ENCODE measurements at places on chromosomes 12 and 14. TPM values are rescaled to one million over a fixed set of nuclear protein-coding genes. Genes with fewer than 3 reads are reported as not detected.

TESPA1 gene
- total RNA-seq = not detected

IGF1 gene
- total RNA-seq = 73.5 TPM

SLC6A15 gene
- total RNA-seq = not detected

ARHGEF25 gene
- total RNA-seq = 47.8 TPM

- DNase-seq = no peak
- H3K27me3 ChIP-seq = no peaks in the 10 kb centered on the region
- H3K36me3 ChIP-seq = peaks cover 9% of the 10 kb centered on the region
These were observed 824 bp downstream of the TBK1 start for GRCh38 chr12:64452559-64453329.

DNA sequence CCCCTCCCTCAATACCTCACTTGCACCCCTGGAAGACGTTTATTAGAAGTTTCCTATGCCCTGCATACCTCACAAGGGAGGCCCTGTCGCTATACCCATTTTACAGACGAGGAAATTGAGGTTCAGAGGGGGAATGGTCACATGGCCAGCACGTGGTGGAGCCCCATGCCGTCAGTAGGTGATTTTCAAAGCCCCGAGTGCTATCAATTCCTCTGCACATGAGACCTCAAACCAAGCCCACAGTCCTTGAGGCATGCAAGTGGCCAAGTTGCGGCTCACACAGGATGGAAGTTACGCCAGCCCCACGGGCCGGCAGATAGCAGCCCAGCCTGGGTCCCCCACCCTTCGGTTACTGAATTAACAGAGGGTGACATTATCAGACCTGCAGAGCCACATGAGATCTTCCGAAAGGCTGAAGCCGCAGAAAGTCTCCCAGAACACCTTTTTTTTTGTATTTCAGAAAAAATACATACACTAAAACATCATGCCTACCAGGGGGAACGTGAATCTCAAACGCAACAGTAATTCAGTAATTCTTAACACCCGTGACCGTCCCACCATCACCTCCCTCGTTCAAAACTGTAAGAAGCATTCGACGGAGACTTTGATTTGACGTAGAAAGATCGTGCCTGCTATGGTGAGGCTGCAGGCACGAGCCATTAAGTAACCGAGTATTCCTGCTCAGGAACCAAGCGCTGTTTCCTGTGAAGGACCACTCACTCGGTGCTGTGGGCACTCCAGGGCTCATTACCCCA is 129.0 kb downstream of the RFLNA start:
- no peaks in the 10 kb centered on the region for H3K27me3 ChIP-seq
- peaks cover 27% of the 10 kb centered on the region for H3K36me3 ChIP-seq
- H3K27ac ChIP-seq = peak overlapping the region; percentile 91
- peak overlapping the region; percentile 54 for H3K4me3 ChIP-seq
- DNase-seq = no peak
- peaks cover 10% of the 10 kb centered on the region for H3K4me1 ChIP-seq

- no peaks in the 10 kb centered on the region for H3K27me3 ChIP-seq
- no peak overlapping the region for H3K27ac ChIP-seq
- H3K4me1 ChIP-seq = no peaks in the 10 kb centered on the region
These were observed 172.8 kb upstream of the KITLG start for GRCh38 chr12:88753066-88753465.

DNA sequence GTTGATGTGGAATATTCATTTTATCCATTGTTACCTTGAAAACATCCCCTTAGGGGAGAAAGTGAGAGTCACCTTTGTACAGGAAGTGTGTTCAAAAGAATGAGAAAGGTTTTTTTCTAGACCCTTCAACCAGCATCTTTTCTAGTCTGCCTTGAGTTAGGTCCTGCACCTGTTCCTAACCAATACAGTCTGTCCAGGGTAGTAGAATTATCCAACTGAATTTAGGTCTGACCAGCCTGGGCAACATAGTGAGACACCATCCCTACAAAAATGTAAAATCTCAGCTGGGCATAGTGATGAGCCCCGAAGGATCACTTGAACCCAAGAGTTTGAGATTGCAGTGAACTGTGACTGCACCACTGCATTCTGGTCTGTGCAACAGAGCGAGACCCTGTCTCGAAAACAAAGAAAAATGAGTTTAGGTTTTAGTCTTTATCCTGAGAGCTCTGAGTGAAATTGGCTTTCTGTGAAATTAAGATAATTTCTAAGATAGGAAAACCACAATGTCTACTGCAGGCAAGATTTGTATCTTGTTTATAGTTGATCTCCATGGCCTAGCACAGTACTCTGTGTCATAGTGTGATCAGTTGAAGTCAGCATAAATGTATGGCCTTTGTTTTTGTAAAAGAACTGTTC is 25.2 kb downstream of the ARHGAP5 start:
- no peak overlapping the region for H3K4me3 ChIP-seq
- no peak overlapping the region for H3K27ac ChIP-seq
- no peak for DNase-seq
- H3K4me1 ChIP-seq = no peaks in the 10 kb centered on the region
- no peaks in the 10 kb centered on the region for H3K27me3 ChIP-seq

DNA sequence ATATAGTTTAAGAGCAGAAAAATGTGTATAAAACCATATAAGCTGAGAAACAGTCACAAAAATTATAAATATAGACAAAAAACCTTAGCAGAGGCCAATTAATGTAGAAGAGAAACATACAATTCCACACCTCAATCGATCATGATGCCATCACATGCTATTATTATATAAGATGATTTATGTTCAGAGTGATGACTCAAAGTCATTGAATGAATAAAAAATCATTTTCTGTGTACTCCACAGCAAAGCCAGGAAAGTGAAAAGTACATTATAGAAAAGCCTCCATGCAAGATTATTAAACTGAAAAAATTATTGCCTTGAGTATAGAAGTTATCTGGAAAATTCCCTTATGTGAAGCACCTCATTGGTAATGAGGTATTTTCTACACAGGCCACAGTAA is 229.2 kb upstream of the PPFIA2 start:
- no peak overlapping the region for H3K27ac ChIP-seq
- H3K4me1 ChIP-seq = no peaks in the 10 kb centered on the region
- no peaks in the 10 kb centered on the region for H3K36me3 ChIP-seq
- H3K4me3 ChIP-seq = no peak overlapping the region

- no peak for DNase-seq
- no peak overlapping the region for H3K27ac ChIP-seq
- no peaks in the 10 kb centered on the region for H3K27me3 ChIP-seq
These were observed 198.6 kb downstream of the BCL11B start for GRCh38 chr14:99073431-99073830.

GRCh38 chr14:68986926-68987652 is 8.0 kb upstream of the ACTN1 start:
- no peak overlapping the region for H3K4me3 ChIP-seq
- no peaks in the 10 kb centered on the region for H3K36me3 ChIP-seq
- no peak for DNase-seq
- no peaks in the 10 kb centered on the region for H3K4me1 ChIP-seq

DNA sequence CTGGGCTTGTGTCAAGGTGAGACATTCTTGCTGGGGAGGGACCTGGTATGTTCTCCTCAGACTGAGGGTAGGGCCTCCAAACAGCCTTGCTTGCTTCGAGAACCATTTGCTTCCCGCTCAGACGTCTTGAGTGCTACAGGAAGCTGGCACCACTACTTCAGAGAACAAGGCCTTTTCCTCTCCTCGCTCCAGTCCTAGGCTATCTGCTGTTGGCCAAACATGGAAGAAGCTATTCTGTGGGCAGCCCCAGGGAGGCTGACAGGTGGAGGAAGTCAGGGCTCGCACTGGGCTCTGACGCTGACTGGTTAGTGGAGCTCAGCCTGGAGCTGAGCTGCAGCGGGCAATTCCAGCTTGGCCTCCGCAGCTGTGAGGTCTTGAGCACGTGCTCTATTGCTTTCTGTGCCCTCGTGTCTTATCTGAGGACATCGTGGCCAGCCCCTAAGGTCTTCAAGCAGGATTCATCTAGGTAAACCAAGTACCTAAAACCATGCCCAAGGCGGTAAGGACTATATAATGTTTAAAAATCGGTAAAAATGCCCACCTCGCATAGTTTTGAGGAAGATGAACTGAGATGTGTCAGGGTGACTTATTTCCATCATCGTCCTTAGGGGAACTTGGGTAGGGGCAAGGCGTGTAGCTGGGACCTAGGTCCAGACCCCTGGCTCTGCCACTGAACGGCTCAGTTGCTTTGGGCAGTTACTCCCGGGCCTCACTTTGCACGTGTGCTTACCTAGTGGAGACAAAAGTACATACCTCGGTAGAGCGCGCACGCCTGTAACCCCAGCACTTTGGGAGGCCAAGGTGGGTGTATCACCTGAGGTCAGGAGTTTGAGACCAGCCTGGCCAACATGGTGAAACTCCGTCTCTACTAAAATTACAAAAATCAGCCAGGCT is 4.3 kb downstream of the GAPDH start:
- H3K4me1 ChIP-seq = peaks cover 23% of the 10 kb centered on the region
- H3K4me3 ChIP-seq = no peak overlapping the region
- peak overlapping the region; percentile 98 for H3K27ac ChIP-seq

DNA sequence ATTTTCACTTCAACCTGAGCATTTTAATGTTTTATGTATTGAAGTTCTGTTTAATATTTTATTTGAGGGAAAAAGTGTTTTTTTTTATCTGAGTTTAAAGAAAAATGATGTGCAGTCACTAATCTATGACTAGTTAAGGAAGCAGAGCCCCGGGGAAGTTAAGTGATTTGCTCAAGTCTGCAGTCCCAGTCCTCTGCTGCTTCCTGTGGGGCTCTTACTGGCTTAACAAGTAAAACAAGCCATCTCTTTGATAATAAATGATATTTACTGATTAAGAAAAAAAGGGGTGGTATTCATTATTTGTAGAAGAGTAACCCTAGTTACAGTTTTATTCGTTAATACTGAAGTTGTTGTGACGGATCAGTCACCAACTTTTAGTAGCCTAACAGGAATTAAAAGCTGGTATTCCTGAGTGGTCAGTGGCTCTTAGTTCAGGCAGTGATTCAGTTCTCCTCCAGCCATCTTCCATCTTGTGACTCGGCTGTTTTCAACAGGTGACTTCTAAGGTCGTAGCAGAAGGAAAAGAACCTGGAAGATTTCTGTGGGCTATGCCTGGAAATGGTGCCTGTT is 21.7 kb downstream of the BICDL1 start:
- no peak overlapping the region for H3K4me3 ChIP-seq
- H3K36me3 ChIP-seq = no peaks in the 10 kb centered on the region
- no peaks in the 10 kb centered on the region for H3K4me1 ChIP-seq
- no peak overlapping the region for H3K27ac ChIP-seq

DNA sequence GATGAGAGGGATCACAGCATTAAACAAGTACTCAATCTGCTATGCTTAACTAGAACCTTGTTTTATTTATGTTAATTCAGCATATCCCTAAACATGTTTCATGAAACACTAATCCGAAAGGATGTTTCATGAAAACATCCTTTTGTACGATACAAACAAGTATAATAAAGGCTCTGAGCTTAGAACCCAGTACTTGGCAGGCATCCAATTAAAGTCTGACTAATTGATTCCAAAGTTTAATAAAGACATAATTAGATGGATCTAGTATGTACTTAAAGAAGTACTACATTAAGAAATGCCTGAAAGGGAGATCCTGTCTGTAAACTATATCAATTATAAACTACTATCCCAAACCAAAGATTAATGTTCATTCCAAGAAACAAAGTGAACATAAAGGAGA is 51.8 kb downstream of the SCAF11 start:
- H3K36me3 ChIP-seq = peaks cover 18% of the 10 kb centered on the region
- no peak overlapping the region for H3K4me3 ChIP-seq
- H3K4me1 ChIP-seq = peaks cover 15% of the 10 kb centered on the region
- no peak overlapping the region for H3K27ac ChIP-seq
- no peaks in the 10 kb centered on the region for H3K27me3 ChIP-seq
- DNase-seq = no peak

- H3K36me3 ChIP-seq = no peaks in the 10 kb centered on the region
- no peaks in the 10 kb centered on the region for H3K27me3 ChIP-seq
- H3K4me1 ChIP-seq = no peaks in the 10 kb centered on the region
- no peak for DNase-seq
These were observed 28.5 kb upstream of the PLEK2 start for GRCh38 chr14:67440513-67440912.

DNA sequence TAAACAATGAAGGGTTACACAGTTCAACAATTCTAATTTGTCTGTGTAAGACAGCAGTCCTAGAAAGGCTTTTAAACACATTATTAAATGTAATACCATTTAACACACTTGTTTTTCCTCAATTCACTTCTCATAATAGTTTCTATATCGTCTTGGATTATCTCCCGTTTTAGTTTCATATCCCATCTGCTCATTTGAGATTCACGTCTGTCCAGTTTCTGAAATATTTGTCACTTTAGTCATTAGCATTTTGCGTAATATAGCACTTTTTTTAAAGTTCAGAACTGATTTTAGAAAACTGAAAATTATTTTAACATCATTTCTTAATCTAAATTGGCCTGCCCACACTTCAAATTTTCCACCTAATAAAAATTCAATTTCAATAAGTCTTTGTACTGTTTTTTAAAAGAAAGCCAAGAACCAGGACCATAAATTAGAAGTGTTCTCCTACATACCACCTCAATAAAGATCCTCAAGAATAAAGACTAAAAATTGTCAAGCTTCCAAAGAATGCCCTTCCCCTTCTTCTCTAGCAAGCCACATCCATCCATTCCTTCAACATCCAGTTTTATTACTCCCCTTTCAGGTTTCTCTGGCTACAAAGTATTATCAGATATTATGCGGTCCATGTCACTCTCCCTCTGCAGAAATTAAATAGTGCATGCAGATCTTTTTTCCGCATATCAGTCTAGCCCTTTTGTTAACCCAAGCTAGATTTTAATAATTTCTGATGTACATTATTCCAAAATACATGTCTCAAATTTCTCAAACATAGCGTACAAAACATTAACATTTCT is 11.9 kb downstream of the MED13L start:
- no peak for DNase-seq
- H3K27ac ChIP-seq = no peak overlapping the region
- H3K36me3 ChIP-seq = no peaks in the 10 kb centered on the region
- H3K27me3 ChIP-seq = no peaks in the 10 kb centered on the region
- H3K4me1 ChIP-seq = peaks cover 56% of the 10 kb centered on the region

- no peak overlapping the region for H3K27ac ChIP-seq
- no peaks in the 10 kb centered on the region for H3K27me3 ChIP-seq
- no peaks in the 10 kb centered on the region for H3K4me1 ChIP-seq
- H3K36me3 ChIP-seq = no peaks in the 10 kb centered on the region
These were observed 339.8 kb downstream of the PCNX1 start for GRCh38 chr14:71247106-71247505.

DNA sequence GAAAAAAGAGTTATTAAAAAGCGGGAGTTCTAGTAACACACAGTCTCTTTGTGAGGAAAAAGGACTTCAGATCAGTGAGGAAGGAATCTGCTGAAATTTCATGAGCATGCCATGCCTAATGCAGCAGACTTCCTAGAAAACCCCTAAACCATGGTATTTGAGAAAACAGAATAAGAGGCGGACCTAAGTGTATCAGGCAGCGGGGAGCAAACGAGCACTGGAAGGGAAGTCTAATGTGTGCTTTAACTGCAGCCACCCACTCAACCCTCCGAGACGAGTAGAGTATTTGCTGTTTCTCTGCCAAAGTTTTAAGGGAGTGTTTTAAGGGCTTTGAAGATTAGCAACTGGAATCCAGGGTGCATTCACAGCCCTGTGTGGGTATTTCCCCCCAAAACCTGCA is 36.5 kb downstream of the ACADS start:
- H3K27ac ChIP-seq = peak overlapping the region; percentile 20
- no peaks in the 10 kb centered on the region for H3K4me1 ChIP-seq
- H3K27me3 ChIP-seq = no peaks in the 10 kb centered on the region
- no peak overlapping the region for H3K4me3 ChIP-seq
